Type B pancreatic cell (in vitro differentiated cells): ENCODE measurements at places on chromosomes 3 and 15. TPM values are rescaled to one million over a fixed set of nuclear protein-coding genes. Genes with fewer than 3 reads are reported as not detected.

- H3K36me3 ChIP-seq, result no peaks in the 10 kb centered on the region
- H3K4me3 ChIP-seq, result no peak overlapping the region
- no peak for DNase-seq
Observed at GRCh38 chr3:108099679-108100428, 9.0 kb upstream of the CD47 start.

DNA sequence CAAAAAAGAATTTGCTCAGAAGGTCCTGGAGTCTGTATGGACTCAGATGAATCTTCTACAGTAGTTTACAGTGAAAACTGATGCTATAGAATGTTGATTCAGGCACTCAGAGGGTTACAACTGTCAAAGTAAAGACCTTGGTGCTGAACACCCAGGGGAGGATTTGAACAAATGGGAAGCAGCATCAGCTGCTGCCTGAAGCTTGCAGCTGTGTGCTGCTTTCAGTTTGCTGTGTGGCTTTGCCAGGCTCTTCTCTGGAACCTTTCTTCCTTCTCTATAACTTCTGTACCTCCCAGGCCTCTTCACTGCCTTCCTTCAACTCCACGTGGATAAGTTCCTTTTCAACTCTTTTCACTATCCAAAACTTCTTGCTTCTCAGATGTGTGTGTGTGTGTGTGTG, 214.2 kb downstream of the GRM7 start:
- H3K27me3 ChIP-seq, result no peaks in the 10 kb centered on the region
- DNase-seq, result no peak
- H3K4me3 ChIP-seq, result no peak overlapping the region
- peaks cover 11% of the 10 kb centered on the region for H3K4me1 ChIP-seq
- H3K27ac ChIP-seq, result no peak overlapping the region

TNFAIP8L3 gene
- 8.2 and 16.9 TPM in 2 replicates for total RNA-seq

DNA sequence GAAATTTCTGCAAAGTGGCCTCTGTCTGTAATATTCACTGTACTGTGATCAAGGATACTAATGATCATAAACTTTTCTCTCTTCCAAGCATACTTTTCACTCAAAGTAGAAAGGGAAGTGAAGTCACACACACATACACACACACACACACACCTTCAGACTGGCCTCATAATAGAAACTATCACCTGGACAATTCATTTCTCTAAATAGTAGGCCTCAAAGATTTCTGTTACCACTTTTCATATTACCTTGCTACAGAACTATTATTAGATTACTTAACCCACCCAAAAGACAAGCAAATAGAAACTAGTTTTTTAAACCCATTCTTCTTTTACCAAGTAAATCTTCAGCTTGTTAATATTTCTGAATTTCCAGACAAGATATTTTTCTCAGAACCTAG, 12.2 kb downstream of the CPB1 start:
- H3K27ac ChIP-seq, result no peak overlapping the region
- no peak for DNase-seq
- H3K4me3 ChIP-seq, result no peak overlapping the region
- no peaks in the 10 kb centered on the region for H3K4me1 ChIP-seq
- H3K36me3 ChIP-seq, result no peaks in the 10 kb centered on the region

- H3K27ac ChIP-seq, result no peak overlapping the region
- no peaks in the 10 kb centered on the region for H3K36me3 ChIP-seq
- no peak overlapping the region for H3K4me3 ChIP-seq
Observed at GRCh38 chr15:39880718-39881387, 39.2 kb downstream of the GPR176 start.

DNA sequence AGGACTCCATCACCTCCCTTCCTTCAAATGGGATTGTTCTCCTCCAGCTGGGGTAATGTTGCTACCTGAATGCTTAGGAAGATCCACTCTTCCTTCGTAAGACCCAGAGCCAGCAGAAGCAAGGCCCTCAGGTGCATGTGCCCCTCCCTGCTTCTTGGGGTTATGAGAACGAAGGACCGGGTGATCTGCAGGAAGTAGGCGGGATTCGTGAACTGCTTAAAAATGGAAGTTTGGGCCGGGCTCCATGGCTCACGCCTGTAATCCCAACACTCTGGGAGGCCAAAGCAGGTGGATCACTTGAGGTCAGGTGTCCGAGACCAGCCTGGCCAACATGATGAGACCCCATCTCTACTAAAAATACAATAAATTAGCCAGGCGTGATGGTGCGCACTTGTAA, 8.0 kb downstream of the TLR9 start:
- H3K36me3 ChIP-seq, result peaks cover 21% of the 10 kb centered on the region
- peak overlapping the region; percentile 13 for H3K27ac ChIP-seq
- H3K4me3 ChIP-seq, result no peak overlapping the region
- no peaks in the 10 kb centered on the region for H3K27me3 ChIP-seq

CLRN1 gene
- total RNA-seq, result not detected in 2 replicates

DNA sequence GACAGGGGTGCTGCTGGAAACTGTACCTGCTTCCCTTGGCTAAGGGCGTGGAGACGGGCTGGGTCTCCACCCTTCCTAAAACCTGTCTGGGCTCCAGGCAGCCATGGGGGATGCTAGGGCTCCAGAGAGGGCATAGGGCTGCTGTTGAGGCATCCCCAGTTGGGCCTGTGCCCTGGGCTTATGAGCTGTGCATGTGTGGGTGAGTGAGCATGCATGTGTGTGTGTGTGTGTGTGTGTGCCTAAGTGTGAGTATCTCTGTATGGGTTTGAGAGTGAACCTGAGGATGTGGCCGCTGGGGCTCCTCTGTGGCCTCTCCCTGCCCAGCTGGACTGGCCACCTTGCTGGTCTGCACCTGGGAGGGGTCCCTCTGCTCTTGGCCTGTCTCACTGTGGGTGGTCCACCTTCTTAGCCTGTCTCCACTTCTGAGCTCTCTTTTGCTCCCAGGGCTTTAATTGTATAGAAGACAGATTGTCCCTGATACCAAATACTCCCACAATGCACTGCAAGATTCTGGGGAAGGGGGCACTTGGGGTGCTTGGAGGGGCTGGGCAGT, 11.9 kb upstream of the TMEM115 start:
- H3K4me1 ChIP-seq, result peaks cover 12% of the 10 kb centered on the region
- H3K27ac ChIP-seq, result peak overlapping the region; percentile 56
- no peak overlapping the region for H3K4me3 ChIP-seq
- no peaks in the 10 kb centered on the region for H3K27me3 ChIP-seq
- no peaks in the 10 kb centered on the region for H3K36me3 ChIP-seq
